ENCODE measurements at places on chromosomes 5 and 9.

DNA sequence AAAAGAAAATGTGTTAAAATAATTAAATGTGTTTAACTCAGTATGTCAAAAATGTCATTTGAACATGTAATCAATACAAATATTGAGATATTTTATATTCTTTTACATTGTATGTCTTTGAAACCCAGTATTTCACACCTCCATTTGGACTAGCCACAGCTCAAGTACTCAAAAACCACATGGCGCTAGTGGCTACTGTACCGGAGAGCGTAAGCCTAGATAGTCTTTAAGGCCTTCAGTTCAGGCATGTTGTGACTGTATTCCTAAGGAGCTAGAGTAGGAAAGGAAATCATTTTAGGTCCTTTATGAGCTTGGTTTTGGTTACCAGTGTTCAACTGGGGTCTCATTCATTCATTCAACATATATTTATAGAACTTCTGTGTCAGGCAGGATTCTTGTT lies 12.8 kb downstream of the FBXW2 start:
- no peak for DNase-seq

- no peak for DNase-seq
These were observed 38.6 kb downstream of the SNX18 start for GRCh38 chr5:54556141-54556540.

GRCh38 chr5:160303690-160304089 lies 8.7 kb downstream of the CCNJL start:
- DNase-seq = no peak

DNA sequence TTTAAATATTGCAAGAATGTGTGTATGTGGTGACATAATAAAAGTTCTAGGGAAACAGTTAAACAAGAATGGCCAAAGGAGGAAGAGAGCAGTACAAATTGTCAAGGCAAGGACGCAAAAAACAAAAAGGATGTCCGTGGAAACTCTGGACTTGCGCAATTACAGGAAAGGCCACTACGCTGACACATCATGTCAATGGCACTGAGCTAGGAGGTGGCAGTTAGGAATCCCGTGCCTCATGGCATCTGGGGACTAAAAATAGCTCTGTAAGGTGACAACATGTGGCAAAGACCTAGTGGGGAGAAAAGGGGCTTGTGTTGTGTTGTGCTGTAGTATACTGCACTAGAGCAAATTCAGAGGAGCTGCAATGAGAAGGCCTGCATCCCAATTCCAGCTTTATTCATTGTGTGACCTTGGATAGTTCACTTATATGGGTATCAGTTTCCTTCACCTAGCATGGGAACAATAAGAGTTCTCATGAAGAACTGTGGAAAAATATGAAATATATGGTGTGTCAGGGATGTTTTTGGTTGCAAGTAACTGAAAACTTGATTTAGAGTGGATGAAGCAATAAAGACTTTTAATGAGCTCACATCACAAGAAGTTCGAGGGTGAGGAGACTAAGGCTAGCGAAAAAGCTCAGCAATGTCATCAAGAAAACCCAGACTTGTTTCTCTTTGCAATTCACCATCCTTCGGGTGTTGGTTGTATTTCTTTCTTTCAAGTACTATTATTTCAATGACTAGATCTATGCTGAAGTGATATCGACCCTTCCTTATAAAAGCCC lies 124.1 kb upstream of the STC2 start:
- no peak for DNase-seq

DNA sequence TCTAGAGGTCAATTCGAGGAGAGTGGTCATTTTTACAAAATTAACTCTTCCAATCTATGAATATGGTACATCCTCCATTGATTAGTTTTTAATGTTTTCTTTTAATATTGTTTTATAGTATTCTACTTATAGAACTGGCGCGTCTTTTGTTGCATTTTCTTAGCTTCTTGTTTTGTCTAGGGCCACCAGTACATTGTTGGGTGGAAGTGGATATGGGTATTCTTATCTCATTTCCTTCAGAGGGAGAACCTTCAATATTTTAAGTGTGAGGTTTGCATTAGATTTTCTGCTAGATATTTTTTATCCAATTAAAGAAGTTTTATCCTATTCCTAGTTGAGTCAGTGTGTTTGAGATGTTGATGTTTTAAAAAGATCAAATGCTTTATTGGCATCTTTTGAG lies 69.8 kb downstream of the RPS23 start:
- no peak for DNase-seq

DNA sequence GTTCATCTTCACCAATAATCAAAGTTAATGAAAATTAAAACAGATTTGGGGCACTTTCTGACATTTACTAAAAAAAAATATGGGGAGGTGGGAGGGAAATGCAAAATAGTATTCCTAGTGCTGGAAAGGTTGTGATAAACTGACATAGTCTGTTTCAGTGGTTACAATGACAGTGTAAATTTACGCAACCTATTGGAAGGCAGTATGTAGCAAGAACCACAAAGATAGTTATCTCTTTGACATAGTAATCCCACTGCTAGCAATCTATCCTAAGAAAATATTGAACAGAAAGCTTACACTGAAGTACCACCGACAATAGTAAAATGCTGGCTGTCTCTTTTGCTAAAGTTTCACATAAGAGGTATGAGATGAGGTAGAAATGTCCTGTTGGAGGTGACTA lies 15.1 kb upstream of the EPB41L4B start:
- DNase-seq = no peak

GRCh38 chr5:139862313-139862712 lies 66.7 kb downstream of the PSD2 start:
- no peak for DNase-seq

- DNase-seq = no peak
These were observed 2.1 kb upstream of the ALDH7A1 start for GRCh38 chr5:126597156-126597555.

DNA sequence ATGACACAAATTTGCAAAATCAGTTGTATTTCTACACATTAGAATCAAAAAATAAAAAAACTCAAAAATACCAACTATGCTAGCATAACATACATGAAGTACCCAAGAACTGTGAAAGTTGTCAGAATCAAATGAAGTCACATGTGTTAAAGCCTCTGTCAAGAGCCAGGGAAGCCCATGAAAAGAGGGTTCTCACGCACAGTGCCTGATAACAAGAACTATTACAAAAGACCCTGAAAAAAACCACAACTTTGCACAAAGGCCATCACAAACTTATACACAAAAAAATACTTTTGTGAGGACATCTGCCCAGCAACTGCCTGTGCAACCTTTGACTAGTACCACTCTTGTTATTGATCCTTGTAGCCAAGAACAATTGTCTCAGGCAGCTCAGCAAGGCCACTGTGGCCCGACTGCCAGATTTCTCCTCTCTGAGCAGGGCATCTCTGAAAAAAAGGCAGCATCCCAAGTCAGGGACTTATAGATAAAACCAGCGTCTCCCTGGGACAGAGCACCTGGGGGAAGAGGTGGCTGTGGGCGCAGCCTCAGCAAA lies 28.9 kb upstream of the HNRNPA0 start:
- DNase-seq = no peak

GRCh38 chr5:108983461-108984092 lies 235.9 kb downstream of the FER start:
- no peak for DNase-seq

- DNase-seq = no peak
These were observed 31.5 kb upstream of the DENND4C start for GRCh38 chr9:19199012-19199411.

- DNase-seq = no peak
These were observed 1.3 kb downstream of the TNFSF15 start for GRCh38 chr9:114804505-114804904.

- no peak for DNase-seq
These were observed 29.2 kb downstream of the NCS1 start for GRCh38 chr9:130201399-130201873.

DNA sequence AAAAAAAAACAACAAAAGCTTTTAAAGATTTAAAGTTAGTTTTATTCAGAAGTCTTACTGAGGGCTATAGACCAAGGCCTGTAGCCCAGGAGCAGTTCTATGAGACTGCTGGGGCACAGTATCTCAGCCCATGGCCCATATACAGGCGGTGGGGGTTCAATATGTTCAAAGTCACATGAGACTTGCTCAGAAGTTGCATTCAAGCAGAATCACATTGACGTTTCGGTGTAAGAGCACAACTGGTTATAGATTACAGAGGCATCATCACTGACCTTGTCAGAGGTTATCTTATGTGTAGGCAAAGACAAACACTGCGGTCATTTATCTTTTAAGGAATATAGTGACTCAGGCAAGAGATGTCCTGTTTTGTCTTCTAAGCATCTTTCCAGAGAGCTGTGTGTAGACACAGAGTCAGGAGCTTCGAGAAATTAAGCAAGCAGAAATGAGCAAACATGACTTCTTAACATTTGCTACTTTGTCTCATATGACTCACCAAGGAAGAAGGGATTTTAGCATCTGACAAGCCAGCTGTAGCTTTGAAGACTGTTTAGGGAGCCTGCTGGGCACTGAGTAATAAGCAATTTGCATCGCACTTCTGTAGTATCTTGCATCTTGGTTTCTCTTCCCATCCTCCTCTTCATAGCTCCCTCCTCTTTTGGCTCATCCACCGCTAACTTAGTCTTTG lies 12.9 kb upstream of the F2RL1 start:
- DNase-seq = no peak

DNA sequence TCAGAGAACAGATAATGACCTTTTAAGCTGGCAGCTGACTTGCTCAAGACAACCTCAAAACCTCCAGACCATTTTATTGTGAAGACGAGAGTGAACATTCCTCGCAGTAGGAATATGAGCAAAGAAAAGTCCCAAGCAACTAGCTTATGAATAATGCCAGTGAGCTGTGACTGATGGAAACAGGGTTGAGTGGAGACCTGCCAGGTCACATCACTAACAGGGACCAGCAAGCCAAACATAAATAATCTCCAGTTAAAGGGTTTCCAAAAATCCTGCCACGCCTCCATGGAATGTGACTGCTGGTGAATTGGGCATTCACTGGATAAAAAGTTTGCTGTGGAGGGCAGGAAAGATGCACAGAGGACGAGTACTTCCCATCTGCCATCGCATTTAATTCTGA lies 185.4 kb downstream of the CRB2 start:
- no peak for DNase-seq

DNA sequence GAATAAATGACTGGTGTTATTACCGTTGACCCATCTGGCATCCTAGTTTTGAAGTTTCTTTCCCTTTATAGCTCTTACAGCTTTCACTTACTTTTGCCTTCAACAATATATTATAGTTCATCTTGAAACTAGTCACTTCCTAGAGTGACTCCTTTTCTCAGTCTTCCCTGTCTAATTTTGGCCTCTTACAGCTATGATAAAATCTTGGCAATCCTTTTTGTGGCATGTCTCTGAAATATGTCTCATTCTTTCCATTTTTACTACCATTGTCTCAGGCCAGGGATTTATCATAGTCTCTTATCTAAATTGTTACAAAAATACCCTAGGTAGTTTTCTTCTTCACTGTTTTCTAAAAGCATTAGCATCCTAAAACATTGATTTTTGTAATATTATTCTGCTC lies 621.3 kb upstream of the ZNF608 start:
- no peak for DNase-seq

GRCh38 chr5:34918025-34918424 lies 2.5 kb downstream of the BRIX1 start:
- DNase-seq = no peak

DNA sequence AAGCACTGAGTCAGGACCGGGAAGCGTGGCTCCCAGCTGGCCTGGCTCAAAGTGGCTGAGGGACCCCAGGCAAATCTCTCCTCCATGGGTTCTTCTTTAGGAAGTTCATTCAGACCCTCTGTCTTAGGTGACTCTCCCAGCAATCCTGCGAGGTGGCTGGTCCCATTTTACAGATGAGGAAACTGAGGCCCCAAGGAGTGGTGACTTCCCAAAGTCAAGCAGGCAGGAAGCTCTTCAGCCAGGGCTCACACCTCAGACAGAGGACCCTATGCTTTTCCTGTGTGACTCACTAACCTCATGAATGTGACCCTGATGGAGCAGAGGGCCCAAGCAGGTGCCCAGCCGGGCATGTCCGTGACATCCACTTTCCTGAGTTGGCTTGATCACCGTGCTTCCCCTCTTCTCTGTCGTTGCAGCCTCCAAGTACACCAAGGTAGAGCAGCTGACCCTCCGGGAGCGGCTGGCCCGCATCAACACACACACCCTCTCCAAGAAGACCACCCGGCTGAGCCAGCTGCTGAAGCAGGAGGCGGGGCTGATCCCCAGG lies 36.5 kb downstream of the ARHGEF37 start:
- no peak for DNase-seq

DNA sequence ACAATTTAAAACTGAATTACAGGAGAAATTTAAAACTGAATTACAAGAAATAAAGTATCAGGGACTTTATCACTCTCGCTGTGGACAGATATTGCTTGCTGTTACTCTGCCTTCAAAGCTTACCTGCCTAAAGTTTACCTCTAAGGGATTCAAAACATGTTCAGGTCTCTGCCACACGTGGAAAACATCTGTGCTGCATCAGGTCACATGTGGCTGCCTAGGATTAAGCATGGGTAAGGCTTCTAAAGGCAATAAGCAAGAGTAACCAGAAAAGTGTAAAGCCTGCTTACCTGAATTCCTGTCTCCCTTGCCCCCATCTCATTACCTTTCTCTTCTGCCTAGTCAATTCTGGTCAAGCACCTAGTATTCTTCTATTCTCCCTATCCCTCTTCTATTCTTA lies 18.9 kb downstream of the MINAR2 start:
- no peak for DNase-seq

DNA sequence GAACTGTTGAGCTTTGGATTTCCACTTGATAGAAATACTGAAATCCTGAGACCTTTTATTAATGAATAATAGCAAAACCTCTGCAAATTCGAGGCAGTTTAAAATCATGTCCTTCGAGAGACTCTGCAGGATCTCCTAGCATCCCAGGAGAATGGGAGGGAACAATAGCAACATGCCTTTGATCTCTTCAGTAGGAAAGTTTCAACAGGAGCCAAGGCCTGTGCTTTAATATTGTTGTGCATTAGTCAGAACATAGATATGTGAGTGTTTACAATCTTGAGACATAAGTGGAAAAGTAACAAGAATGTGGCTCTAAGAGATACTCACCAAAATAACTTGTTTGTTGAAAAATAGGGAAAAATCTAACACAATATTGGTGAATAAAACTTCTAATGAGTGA lies 83.3 kb upstream of the LHFPL2 start:
- no peak for DNase-seq

DNA sequence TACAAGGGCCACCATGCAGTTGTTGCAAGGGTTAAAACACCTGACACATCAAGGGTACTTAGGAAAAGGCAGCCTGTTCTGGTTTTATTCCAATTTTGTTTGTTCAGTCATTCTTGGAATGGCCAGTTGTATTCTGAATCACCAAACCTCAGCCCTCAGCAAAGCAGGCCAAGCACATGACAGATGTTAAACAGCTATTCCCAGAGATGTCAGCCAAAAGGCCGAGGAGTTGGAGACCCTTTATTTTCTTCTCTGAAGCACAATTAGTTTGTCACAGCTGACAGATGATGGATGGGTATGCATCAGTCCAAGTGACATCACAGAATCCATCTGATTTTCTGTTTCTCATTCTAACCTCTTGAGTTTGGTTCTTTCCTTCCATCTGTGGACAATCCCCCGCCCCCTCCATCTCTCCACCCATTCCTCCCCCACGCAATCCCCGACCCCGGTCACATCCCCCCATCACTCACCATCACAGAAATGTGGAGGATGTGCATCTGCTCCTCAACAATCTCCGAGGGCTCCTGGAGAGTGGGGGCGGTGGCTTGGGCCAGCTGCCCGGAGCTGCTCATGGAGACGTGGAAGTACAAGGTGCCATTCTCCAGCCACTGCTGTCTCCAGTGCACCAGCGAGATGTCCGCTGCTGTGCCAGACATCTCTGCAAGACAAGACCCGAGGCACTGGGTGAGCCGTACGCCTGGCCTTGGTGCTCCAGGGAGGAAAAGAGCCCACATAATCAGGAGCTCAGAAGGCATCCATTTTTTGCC lies 123.8 kb downstream of the ASTN2 start:
- DNase-seq = no peak

All from CD4-positive, alpha-beta T cell treated with Interleukin-6 for 4 hours (primary cell).